ENCODE measurements at places on chromosomes 12 and 14.
A peak's percentile ranks its signal among the peaks of the same experiment; 100 is the strongest.

DNA sequence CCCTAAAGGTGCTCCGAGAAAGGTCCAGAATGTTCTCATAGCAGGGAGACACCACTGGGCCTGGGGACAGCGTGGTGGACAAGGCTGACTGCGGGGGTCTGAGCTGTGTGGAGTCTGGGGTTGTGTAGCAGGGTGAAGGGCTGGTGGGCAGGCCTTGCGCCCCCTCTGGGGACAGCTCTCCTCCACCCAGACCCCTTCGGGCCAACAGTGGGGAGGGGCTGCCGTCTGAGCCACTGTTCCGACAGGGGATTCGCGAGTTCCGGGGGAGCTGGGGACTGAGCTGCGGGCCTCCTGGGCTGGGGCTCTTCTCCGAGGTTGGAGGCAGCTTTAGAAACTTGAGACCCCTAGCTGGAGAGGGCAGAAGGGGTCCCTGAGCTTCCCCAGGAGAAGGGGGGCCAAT is 32.1 kb downstream of the NCKAP5L start:
- DNase-seq, result no peak

DNA sequence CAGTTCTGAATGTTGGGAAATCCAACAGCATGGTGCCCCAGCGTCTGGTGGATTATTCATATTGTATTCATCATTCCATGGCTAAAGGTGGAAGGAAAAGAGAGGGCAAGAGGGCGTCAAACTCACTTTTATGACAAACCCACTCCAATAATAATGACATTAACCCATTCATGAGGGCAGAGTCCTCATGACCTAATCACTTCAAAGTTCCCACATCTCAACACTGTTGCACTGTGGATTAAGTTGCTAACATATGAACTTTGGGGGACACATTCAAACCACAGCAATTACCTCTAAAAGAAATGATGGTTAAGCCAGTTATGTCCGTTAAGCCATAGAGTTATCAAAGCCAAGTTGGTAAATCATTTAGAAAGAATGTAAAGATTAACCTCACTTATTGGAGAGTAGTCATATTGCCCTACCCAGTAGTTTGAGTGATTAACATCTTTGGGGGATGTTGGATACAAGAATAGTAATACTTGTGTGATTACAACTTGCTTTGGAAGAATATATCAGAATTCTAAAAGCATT is 212.4 kb upstream of the FLRT2 start:
- DNase-seq, result peak; percentile 78

DNA sequence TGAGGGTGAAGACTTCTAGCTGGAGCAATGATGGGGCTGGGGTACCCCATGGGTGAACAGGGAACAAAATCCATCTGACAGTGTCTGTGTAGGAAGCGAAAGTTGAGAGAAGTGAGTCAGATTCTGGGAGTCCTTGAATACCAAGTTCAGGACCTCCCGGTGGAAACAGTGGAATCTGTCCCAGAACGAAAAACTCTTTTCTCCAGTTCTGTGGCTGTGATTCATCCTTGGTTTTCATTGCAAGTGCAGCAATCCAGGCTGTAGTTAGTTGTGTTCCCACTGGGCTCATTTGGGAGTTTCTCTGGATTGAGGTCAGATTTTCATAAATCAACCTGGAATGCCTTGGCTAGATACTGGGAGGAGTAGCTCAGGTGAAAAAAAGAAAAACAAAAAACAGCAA is 120.7 kb downstream of the C12orf75 start:
- DNase-seq, result peak; percentile 93

GRCh38 chr12:5514016-5514415 is 82.1 kb downstream of the NTF3 start:
- no peak for DNase-seq

GRCh38 chr12:56086096-56086495 is 6.1 kb downstream of the ERBB3 start:
- no peak for DNase-seq

DNA sequence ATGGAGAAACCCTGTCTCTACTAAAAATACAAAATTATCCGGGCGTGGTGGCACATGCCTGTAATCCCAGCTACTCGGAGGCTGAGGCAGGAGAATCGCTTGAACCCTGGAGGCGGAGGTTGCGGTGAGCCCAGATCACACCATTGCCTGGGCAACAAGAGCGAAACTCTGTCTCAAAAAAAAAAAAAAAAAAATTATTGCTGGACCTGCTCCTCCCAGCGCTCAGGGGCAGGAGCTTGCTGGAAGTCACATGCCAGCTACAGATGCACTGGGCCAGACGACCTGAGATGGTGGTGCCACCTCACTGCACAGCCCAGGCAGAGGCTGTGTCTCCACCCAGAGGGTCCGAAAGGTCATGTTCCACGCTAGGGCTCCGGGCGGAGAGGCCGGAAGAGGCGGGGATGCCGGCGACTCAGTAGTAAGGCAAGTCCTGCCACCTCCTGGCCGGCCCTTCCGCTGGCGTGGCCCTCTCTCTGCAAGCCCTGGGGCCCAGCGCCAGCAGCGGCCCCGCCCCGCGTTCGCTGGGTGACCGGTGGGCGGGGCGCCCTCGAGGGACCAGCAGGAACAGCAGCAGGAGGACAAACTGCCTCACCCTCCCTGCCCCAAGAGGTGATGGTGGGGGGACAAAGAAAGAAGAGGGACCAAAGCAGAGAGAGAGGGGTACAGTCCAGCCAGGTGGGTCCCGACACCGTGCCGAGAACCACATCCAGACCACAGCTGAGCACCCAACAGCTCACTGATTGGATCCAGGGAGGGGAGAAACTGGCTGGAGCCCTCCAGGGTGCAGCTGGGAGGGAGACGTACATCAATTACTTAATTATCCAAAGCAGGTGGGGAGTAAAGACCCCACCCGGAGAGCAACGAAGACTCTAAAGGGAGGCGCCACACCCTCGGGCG is 3.6 kb upstream of the RHOF start:
- no peak for DNase-seq

- DNase-seq, result peak; percentile 18
Observed at GRCh38 chr14:102930753-102931579, 8.5 kb downstream of the AMN start.

Measured in fibroblast of upper back skin (primary cell).